NCI-H1930 (cell line): ENCODE measurements at places on chromosomes 4 and X.
A peak's percentile ranks its signal among the peaks of the same experiment; 100 is the strongest.

GRCh38 chrX:109886122-109886761, 116.7 kb upstream of the TMEM164 start:
- no peak for DNase-seq

- no peak for DNase-seq
Measured at GRCh38 chr4:76449362-76449767, 14.3 kb downstream of the SHROOM3 start.

DNA sequence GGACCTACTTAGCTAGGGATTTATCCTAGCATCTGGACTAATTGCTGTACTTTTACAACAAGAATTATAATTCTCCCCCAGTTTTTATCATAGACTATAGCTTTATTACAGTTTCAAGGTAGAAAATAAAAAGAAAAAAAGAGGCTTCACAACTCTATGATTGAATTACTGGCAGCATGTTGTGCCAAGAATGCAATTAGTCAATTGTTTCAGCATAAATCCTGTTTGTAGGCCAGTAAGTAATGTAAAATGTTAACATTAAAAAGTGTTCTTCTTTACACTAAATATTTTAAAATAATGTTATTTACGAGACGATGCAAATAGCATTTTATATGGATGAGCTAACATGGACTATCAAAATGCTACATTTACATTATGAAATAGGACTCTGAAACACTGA, 228.4 kb downstream of the MAPK10 start:
- no peak for DNase-seq

GRCh38 chr4:88751258-88752075, 53.8 kb upstream of the NAP1L5 start:
- DNase-seq = no peak

DNA sequence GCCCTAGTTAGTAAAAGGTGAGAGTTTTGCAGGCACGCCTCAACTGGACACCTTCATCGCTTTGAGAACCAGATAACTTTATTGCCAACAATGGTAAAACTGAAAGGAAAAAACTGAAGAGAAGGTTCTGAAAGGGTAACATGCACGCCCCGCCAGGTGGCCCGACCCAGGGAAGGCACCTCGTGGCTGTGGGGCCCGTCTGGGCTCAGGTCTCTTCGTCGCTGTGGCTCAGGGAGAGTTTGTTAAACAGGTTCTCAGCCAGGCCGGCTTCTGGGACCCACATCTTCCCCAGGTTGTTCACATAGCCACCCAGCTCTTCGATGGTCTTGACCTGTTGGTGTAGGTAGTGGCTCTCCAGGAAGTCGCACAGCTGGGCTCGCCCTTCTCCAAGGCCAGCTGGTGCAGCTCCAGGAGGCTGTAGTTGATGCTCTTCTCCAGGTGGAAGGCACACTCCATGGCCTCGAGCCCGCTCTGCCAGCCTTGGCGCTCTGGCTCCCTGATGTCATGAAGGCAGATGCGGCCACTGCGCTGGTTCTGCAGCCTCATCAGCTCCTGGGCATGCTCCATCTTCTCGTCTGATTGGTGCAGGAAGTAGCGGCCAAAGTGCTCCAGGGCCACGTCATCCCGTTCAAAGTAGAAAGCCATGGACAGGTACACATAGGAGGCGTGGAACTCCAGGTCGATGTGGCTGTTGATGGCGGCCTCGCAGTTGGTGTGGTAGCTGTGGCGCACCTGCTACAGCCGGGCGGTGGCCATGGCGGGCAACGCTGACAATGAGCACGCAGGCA, 69.7 kb downstream of the FAM47C start:
- no peak for DNase-seq

- DNase-seq = peak; percentile 58
Measured at GRCh38 chr4:6250235-6250983, 19.2 kb upstream of the WFS1 start.

DNA sequence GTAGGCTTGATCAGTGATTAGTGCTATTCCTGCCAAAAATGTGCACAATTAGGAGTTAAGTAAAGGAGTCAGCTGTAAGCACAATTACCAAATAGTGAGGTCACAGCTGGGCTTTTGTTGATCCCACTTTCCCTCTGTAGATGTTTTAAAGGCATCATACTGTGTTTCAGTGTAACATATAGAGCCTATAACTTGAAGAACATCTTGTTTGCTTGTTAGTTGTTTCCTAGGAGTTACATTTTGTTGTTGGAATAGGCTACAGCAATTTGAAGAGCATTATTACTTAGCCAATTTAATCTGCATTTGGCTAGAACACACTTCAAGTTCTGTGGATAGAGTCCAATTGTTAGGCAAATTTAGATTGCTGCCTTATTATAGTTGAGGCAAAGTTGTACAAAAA, 210.7 kb upstream of the MAD2L1 start:
- DNase-seq = no peak

DNA sequence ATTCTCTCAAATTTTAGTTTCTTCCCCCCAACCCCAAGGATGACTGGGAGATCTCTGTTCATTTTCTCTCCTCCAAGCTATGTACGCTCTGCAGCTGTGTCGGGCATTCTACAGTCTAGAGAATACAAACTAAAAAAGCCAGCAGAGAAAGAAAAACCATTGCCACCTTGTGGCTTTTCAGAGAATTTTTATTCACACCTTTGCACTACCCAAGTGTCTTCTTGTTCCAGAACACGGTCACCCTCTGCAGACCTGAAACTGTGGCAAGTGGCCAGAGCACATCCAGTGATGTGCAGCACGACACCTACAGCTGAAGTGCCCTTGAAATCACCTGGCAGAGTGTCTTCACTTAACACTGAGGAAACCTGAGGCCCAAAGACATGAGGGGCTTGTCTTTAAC, 68.6 kb downstream of the CHST7 start:
- no peak for DNase-seq

GRCh38 chr4:174835536-174835935, 6.5 kb upstream of the GLRA3 start:
- no peak for DNase-seq

DNA sequence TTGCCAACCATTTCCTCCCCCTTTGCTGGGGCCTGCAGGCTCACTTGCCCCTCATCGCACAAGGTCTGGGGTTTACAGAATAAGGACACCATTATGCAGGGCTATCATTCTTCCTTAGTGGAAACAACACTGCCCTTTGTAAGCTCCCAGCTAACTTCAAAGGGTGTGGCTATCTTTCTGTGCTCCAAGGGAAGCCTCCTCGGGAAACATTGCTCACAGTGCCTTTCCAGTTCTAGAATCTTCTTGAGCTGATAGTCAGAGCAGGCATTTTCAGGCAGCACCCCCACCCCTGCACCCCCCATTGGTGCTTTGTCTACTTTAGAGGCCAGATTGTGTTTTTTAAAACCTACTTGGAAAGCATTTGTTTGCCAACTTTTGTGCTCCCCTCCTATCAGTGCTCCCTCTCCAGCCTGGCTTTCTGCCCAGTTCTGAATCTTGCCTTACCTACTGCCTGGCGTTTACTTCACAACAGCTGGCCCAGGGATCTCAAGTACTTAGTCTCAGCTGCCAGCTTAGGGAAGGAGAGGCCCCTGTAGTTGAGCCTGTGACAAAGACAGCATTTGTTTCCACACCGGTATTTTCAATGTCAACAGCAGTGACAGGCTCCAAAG, 53.5 kb downstream of the PLAC1 start:
- no peak for DNase-seq

DNA sequence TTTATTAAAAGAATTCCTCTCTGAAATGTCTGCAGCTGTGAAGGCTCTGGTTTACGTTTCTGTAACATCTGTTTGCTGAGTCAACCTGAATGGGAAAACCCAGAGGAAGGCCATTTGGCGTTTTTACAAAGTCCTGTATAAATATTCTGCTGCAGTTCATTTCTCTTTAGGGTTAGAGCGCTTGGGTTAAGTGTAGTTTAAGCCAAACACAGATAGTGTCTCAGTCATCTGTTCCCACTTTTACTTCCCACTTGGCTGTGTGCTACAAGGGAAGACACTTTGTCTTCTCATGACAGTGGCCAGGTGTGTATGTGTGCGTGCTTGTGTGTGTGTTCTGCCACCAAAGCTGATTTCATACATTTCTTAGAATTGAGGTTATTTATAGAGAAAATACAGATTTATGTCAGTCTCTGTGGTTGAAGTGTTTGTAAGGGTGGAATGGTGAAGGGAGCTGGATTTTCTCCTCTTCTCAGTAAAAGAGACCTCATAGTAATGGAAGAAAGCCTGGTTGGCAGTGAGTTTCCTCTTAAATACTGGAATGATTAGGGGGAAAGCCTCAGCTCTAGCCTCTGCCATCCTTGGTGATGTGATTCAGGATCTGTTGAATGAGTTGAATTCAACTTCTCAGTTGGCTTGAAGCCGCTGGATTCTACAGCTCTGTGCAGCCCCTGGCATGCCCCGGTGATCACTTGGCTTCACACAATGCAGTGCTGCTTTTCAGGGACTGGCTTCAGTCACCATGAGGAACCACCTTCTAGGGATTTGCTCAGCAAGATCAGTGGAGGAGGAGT, 50.6 kb downstream of the JADE1 start:
- no peak for DNase-seq

GRCh38 chr4:111506706-111507105, 638.5 kb upstream of the FAM241A start:
- no peak for DNase-seq

DNA sequence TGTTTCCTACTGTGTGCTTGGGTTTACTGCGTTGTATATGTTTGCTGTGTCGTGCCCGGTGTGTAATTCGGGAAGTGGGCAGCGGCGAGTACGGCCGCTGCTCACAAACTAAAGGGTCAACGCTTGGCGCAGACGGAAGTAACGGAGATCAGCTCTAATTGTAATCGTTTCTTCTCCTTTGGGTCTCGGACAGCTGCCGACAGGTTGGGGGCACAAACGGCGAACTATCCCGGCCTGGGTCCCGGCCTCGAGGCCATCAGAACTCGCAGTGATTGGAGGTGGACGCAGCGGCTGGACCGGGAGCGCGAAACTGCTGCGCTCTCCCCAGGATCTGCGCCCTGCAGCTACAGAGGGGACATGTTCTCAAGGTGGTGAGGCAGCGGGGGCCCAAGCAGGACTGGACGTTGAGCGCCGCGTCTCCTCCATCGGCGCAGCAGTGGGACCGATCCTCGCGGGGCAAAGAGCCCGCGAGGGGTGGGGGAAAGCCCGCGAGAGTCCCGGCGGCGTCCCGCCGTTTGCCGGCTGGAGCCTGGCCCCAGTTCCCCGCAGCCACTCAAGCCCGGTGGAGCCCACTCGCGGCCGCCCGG, 516 bp upstream of the ZIC3 start:
- no peak for DNase-seq

DNA sequence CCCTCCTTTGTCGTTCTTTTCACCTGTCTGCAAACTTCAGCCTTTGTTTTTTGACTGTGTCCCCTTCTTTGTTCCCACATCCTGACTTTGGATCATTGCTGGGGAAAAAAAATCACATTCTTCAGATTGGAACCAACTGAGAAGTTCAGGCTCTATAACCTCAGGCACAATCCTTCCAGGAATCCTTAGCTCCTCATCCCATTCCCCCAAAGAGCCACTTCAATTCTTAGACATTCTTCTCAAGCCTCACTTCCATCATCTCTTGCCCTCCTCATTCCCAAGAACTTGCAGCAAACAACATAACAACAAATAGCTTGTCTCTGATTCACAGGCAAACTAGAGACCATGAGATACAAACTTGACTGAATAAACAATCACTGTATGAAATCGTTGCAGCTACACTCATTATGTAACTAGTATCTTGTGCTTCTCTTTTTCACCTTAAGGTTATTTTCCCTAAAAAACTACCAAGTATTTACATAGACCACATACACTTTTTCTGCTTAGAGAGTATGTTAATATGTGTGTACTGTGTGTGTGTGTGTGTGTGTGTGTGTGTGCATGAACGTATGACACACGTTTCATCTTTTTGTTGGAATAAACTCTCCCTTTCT, 26.4 kb upstream of the PGM2 start:
- no peak for DNase-seq

- peak; percentile 1 for DNase-seq
Measured at GRCh38 chr4:168796362-168797106, 213.5 kb downstream of the CBR4 start.

- no peak for DNase-seq
Measured at GRCh38 chrX:47629419-47630200, at the start of gene CFP. Gene CFP, minus strand, starts transcription at chrX:47629930. Its CDS starts 86 bp downstream, at chrX:47629844.

DNA sequence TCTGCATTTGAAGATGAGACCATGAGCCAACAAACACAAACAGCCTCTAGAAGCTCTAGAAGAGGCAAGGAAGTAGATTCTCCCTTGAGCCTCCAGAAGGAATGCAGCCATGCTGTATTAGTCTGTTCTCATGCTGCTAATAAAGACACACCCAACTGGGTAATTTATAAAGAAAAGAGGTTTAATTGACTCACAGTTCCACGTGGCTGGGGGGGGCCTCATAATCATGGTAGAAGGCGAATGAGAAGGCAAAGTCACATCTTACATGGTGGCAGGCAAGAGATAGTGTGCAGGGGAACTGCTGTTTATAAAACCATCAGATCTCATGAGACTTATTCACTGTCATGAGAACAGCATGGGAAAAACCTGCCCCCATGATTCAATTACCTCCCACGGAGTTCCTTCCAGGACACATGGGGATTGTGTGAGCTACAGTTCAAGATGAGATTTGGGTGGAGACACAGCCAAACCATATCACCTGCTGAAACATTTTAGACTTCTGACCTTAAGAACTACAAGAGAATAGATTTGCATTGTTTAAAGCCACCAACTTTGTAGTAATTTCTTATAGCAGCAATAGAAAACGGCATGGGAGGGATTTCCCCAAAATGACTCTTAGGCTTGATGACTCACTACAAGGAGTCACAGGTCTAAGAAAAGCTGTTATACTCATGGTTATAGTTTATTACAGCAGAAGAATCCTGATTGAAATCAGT, 284.4 kb upstream of the SFRP2 start:
- no peak for DNase-seq

DNA sequence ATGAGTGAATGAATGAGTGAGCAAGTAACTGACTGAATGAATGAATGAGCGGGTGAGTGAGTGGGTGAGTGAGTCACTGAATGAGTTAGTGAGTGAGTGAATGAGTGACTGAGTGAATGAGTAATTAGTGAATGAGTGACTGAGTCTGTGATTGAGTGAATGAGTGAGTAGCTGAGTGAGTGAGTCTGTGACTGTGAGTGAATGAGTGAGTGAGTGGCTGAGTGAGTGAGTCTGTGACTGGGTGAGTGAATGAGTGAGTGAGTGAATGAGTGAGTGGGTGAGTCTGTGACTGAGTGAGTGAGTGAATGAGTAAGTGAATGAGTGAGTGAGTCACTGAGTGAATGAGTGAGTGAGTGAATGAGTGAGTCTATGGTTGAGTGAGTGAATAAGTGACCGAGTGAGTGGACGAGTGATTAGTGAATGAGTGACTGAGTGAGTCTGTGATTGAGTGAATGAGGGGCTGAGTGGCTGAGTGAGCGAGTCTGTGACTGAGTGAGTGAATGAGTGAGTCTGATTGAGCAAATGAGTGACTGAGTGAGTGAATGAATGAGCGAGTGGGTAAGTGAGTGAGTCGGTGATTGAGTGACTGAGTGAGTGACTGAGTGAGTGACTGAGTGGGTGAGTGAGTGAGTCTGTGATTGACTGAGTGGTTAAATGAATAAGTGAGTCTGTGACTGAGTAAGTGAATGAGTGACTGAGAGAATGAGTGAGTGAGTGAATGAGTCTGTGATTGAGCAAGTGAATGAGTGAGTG, 223.0 kb upstream of the PSAPL1 start:
- no peak for DNase-seq

DNA sequence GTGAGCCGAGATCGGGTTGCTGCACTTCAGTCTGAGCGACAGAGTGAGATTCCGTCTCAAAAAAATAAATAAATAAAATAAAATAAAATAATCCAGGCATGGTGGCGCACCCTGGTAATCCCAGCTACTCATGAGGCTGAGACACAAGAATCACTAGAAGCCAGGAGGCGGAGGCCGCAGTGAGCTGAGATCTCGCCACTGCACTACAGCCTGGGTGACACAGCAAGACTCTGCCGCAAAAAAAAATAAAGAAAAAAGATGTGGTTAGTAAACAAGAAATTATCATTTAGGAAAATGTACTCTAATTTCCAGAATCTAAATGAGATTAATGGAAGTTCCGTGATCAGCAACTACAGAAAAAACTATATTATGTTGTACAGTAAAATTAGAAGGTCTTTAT, 14.5 kb upstream of the LRBA start:
- no peak for DNase-seq
